ENCODE measurements at places on chromosomes 3 and 15.

DNA sequence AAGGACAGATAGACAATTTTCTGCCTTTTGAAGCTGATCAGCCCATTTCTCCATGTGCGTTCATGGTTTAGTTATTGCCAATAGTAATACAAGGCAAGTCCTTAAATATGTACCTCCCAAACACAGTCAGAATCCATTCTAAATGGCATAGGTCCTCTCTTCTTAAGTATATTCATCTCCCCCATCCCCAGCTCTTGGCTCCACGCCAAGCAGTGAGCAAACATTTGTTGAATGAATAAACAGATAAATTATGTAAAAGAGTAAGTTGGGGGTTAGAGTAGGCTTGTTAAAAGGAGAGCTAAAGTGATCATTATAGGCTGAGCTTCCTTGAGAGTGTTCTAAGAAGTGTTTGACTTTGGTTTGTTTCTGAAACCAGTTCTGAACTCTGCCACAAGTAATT, 241.3 kb downstream of the ITPR1 start:
- DNase-seq = peak; percentile 60

DNA sequence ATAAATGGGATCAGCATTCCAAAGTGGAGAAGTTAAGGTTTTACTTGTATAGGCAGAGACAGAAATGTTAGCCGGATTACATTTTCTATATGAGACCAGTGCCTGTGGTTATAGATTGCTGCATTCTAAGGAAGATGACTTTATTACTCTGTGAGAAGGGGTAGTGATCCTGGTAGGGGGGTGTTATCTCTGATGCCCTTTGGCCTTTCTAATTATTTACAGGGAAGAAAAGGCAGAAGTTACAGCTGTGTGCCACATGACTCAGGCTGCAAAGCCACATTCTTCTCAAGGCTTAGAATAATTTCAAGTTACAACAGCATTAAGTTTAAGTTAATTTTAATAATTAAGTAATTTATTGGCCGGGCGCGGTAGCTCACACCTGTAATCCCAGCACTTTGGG, 2.2 kb upstream of the TMC3 start:
- DNase-seq = no peak

DNA sequence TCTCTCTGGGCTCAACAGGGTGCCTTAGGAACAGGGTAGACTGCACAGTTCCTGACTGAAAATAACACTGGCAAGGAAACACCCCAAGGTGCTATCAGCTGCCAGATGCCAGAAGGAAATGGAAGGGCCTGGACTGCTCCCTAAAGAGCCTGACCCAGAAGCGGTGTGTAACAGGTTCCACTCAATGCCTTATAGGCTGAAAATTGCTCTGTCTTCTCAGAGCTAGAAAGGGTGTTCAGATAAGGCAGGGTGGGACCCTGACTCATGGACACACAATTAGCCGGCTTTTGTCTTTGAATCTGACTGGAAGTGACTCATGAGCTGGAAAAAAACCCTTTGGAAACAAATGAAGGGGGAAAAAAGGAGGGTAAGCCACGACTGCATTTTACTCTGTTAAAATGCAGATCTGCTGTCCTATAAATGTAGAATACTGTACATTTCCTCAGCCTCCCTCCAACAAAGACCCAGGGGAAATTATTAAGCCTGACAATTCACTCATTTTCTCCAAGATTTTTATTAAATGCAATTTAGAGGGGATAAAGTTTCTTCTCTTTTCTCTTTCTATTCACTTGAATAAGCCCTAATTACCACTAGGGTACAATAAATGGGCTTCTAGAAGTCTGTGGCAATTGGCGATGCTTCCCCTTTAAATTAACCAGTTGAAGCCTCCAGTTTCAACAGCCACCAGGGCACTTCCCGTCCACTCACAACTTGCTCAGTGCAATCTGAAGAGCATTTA, 160.2 kb upstream of the TBL1XR1 start:
- no peak for DNase-seq

DNA sequence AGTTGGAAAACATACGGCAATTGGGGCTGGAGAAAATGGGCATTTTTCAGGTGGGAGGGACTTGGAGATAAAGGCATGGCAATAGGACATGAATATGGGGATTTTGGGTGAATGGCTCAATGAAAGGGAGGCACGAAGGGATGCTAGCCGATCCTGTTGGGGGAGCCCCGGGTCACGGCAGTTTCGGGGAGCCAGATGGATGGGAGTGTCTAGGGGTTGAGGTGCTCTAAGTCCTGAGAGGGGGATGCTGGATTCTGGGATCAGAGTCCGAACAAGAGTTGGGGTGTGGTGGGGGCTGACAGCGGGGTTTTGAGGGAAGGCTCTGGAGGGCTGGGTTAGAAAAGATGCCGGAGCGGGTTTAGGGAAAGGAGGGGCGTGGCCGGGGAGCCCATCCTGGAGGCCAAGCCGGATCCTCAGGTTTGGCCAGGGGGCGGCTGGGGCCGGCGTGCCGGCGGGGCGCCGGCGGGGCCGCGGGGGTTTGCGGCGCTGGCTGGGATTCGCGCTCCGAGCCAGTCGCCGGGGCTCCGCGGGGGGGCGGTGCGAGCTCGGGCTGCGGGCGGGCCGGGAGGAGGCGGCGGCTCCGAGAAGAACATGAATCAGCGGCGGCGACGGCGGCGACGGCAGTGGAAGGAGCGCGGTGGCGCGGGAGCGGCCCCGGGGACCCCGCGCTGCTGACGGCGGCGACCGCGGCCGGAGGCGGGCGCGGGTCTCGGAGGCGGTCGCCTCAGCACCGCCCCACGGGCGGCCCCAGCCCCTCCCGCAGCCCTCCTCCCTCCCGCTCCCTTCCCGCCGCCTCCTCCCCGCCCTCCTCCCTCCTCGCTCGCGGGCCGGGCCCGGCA, at the start of gene TYRO3:
TYRO3 (plus strand) TSS at position 813 of the 839 bp plus-strand sequence. CDS start 46 bp downstream, outside the sequence.
- DNase-seq = no peak

DNA sequence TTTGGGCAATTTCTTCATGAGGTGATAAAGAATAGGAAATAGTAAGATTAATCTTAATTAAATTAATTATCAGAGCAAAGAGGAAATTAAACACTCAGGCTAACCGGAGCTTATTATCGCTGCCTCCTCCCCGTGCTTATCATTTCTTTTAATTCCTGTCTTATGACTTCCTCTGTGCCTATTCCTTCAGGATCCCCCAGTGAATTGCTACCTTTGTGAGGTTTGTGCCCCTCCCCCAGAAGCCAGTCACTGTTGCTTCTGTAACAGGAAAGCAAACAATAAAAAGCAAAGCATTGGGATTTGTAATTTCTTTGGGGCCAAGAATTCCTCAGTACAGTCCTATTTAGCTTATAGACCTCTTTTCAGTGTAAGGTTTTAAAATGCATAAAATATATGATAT, 164.5 kb downstream of the CADPS start:
- DNase-seq = no peak

DNA sequence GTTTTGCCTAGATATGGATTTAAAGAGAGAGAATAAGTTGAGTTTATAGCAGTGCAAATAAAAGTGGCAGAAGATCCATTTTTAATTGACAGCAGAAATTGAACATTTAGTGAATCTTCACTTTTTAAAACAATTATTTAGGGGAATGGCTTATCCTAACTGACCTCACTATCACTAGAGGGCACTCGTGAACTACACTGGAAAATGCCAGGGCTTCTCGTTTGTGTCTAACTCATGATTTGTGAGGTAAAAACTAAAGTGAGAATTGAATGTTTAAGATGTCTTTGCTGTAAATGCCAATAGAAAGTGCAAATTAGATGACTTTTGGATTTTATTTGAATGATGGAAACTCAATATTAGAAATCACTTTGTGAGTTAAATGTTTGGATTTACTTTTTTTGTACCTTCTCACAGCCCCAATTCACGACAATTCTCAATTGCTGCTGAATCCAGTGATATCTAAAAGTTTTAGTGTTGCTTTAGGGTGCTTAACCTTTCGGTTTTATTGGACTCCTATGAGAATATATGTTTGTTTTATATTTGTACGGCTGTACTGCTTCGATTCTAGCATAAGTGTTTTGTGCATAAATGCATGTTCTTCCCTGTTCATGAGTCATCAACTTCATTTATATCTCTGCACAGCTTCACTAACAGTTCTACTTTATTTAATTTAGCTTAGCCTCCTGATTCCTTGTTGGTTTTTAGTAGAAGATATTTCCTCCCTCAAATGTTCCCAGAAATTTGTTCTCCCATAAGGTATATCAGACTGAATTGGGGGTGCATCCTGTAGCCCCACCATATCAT, 462.1 kb downstream of the MFSD1 start:
- DNase-seq = peak; percentile 48

DNA sequence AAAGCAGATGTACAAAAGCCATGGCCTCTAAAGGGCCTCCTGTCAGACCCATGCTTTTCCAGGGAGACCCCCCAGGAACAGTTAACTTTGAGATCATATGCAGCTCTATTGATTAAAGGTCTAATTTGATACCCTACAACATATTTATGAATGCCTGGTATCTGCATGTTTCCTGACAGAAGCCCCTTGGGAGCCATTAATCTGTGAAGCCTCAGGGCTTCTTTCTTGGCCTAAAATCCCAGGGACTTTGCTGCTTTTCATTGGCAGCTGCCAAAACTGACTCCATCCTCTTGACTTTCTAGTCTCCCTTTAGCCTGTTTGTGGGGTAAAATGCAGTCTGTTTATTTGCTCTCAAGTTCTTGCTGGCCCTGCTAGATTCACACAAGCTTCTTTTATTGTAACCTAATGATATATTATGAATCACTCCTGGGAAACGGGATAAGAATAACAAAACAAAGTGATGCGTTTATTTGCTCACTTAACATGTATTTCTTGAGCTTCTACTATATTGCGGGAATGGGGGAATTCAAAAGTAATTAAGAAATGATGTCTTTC, 257.0 kb downstream of the LSAMP start:
- DNase-seq = no peak

DNA sequence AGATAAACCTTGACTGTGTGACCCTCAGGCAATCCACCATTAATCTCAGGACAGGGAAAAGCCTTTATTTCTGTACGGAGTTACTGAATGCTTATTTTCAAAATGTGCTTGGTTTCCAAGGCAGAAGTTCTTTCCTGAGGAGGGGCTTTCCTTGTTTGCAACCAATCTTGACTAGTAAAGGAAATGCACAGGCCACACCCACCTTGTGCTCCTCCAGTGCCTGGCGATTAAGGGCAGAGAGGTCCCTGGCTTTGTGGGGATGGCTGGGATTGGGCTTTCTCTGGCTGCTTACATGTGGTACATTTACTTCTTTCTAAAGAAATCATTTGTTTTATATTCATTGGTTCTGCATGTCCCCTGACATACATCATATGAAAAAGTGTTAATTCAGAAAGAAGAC, 47.8 kb downstream of the ZNF621 start:
- no peak for DNase-seq

- no peak for DNase-seq
Observed at GRCh38 chr15:75449585-75450306, 1.7 kb downstream of the SIN3A start.

GRCh38 chr3:118472586-118472985, 562.1 kb downstream of the IGSF11 start:
- DNase-seq = no peak

DNA sequence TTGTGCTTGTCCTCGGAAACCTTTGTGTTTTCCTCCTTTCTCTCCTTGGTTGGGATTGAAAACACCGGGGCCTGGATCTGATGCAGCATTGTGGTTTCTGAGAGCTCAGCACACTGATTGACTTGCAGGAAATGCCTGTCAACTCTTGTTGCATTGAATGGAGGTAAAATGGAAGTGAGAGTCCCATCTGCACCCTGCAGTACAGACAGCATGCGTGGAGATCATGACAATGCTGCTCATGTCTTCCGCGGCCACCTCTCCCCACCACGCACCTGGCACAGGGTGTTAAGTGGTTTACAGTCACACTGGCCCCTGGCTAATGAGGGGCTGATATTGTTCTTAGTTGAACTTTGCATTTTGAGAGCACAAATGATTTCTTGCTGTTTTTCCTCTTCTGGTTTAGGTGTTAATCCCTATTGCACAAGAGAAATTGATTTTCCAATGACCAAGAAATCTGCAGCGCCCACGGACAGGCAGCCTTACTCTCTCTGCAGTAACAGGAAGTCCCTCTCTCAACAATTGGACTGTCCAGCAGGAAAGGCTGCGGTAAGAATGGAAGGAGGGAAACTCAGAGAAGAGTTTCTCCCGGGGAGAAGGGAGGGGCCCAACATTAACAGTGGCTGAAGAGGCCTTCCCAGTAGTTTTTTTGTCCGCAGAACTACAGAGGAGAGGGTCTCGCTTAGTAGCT, 58.5 kb downstream of the STARD5 start:
- peak; percentile 42 for DNase-seq

- DNase-seq = no peak
Observed at GRCh38 chr3:18061737-18062656, 319.6 kb upstream of the TBC1D5 start.

GRCh38 chr3:152302521-152303021, 33.8 kb downstream of the MBNL1 start:
- no peak for DNase-seq

DNA sequence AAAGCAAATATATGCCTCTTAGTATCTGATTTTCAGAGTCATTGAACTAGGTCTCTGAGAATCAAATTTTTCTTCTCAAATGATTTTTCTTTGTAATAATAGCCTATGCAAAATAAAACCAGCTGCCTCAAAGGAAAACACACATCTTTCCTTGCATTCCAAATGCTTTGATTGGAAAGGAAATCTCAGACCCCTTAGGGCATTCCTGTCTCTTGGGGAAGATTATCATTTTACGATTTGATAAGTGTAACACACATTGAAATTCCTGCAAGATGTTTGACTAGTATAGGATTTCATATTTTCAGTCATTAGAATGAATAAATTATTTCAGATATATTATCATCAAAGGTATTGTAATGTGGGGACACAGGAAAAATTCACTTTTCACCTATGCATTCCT, 244.8 kb downstream of the EPHA6 start:
- no peak for DNase-seq

DNA sequence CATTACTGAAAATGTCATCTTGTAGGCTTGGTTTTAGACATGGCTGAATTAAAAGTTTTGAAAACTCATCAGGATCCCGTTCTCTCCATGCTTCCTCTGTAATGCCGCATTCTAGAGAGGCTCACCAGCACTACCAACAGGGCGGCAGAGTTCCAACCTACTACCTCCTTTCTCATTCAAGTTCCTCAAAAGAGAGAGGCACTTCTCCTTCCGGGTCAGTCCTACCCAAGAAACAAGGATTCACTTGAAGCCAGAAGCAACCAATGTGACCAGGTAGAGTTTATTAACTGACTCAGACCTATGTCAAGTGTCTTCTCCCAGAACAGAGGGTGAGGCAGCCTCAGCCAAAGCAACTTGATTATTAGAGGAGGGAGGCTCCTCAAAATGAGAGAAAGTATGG, 59.8 kb upstream of the GYG1 start:
- no peak for DNase-seq

DNA sequence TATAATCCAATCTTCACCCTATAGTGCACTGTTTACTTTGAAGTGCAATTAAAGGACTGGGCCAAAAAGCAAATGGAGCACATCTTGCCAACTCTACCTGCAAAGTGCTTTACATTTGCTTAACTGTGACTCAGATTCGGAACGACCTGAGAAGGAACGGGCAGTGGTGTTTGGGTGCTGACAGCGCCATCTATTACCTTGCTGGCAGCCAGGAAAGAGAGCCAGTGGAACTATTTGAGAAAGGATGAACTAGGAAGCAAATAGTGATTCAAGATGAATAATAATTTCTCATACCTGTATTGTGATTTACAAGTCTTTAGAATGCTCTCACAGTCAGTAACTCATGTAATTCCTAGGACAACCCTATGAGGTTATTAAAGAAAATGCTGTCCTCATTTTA, 312.9 kb downstream of the PDCD6IP start:
- no peak for DNase-seq
